ENCODE measurements at places on chromosomes 13 and 19.

DNA sequence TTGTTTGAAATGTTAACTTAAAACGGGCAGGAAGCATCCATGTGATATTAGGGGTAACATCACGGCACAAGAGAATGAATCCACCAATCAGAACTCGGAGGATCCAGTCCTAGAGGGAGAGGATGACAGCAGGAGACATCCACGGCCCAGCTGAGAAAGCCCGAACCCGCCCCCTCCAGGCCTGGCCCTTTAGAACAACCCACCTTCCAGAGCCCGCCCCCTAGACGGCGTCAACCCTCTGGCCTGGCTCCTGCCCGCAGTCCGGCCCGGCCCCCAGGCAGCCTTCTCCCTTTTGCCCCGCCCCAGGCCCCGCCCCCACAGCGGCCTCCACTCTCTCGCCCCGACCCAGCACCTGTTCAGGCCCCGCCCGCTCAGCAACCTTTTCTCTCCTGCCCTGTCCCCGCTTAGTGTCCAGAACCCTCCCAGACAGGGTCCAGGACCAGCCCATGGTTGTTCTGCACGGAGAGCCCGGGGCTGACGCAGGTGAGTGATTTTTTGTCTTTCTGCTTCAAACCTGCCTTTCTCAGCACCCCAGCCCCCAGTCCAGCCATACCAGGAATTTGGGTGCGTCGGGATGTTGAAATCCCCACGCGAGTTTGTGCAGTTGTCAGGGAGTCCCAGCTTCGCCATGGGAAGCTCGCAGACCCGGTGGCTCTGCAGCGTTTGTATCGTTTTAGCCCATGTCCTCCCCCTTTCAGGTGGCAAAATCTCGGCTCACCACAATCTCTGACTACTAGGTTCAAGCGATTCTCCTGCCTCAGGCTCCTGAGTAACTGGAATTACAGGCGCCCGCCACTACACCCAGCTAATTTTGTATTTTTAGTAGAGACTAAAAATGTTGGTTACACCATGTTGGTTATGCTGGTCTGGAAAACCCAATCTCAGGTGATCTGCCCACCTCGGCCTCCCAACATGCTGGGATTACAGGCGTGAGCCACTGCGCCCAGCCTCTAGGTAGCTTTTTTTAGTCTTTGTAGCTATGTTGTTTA is 16.1 kb downstream of the ZNF816 start:
- DNase-seq, result no peak

DNA sequence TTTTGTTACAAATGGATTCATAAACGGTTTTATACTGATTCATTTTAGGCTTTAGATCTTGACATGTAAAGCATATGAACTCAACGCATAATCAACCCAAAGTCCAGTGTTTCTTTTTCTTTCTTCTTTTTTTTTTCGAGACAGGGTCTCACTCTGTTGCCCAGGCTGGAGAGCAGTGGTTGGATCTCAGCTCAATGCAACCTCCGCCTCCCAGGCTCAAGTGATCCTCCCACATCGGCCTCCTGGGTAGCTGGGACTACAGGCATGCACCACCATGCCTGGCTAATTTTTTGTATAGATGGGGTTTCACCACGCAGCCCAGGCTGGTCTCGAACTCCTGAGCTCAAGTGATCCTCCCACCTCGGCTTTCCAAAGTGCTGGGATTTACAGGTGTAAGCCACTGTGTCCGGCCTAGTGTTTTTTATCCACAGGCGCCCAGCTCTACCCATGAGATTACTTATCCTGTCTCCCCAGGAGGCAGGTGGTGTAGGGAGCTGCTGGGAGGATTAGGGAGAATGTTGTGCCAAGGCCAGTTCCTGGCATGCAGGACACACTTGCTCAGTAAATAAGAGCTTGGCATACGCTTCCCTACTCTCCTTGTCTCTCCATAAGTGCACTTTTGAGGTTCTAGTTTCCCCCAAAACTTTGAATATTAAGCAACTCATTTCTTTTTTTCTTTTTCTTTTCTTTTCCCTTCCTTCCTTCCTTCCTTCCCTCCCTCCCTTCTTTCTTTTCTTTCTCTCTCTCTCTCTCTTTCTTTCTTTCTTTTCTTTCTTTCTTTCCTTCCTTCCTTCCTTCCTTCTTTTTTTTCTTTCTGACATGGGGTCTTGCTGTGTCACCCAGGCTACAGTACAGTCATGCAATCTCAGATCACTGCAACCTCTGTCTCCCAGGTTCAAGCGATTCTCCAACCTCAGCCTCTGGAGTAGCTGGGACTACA is 4.8 kb upstream of the CEBPA start:
- DNase-seq, result no peak

- DNase-seq, result no peak
These were observed at the start of gene RASGRP4 for GRCh38 chr19:38425810-38426466. Gene RASGRP4, minus strand, starts transcription at chr19:38426219. Its CDS starts 128 bp downstream, at chr19:38426091.

DNA sequence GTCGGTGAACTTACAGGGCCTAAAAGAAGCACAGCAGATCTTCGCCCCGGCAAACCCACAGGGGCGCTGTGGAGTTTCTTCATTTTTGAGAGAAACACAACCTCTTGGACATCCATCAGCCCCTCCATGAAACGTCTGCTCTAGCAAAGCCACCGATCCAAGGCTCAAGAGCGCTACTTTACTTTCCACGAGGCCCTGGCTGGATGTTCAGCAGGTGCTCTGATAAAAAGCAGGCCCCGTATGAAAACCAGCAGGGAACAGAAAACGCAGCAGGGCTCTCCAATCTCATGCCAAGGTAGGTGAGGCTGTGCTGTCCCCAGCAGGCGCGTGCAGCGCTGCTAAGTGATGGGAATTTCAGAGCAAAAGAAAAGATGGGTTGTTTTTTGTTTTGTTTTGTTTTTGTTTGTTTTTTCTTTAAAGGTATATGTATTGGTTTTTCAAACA is 86.7 kb downstream of the IRS2 start:
- no peak for DNase-seq

DNA sequence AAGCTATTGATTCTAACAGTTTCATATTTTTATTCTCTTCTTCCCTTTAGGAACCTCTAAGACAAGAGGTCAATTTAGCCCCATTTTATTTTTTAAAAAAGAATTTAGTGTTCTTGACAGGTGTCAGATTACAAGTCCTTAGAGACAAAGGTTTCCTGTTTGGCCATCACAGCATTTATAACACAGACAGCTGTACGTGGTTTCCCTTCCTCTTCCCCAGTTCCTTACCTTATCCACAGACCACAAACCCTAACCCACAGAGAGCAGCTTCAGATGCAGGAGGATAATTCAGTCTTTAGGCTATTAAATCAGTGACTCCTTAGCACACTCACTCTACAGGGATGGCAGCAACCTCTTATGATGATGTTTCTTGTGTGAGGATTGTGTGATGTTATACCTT is 1210.1 kb downstream of the DIAPH3 start:
- no peak for DNase-seq

DNA sequence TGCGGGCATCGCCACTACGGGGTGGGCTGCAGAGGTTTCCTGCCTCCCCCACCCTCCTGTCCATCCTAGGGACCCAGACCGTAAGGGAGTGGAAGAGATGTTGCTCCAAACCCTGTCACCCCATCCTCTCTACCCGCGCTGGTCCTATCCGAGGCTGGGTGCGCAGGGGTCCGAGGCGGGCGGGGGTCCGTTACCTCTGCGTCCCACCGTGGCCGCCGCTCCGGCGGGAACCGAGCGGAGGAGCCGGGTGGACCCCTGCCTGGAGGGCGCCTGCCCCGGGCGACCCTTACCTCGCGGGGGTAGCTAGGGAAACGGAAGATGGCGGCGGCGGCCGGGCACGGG is at the start of gene DGKH:
TSS of gene DGKH (plus strand) at position 307 of the 342 bp plus-strand sequence. CDS start 126 bp downstream, outside the sequence.
- peak; percentile 3 for DNase-seq

DNA sequence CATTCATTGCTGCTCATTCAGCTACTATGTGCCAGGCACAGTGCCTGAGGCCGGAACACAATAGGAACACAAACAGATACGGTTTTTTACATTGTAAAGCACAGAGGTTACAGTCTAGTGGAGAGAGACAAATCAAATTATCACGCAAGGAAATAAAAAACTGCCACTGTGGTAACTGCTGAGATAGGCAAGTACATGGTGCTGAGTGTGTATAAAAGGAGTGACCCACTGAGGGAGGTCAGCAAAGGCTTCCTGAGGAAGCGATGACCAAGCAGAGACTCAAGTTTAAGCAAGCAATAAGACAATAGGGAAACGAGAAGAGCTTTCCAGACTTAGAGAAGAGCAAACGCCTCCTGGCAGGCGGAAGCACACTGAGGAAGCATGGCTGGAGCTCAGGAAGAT is 56.4 kb downstream of the NUFIP1 start:
- no peak for DNase-seq

DNA sequence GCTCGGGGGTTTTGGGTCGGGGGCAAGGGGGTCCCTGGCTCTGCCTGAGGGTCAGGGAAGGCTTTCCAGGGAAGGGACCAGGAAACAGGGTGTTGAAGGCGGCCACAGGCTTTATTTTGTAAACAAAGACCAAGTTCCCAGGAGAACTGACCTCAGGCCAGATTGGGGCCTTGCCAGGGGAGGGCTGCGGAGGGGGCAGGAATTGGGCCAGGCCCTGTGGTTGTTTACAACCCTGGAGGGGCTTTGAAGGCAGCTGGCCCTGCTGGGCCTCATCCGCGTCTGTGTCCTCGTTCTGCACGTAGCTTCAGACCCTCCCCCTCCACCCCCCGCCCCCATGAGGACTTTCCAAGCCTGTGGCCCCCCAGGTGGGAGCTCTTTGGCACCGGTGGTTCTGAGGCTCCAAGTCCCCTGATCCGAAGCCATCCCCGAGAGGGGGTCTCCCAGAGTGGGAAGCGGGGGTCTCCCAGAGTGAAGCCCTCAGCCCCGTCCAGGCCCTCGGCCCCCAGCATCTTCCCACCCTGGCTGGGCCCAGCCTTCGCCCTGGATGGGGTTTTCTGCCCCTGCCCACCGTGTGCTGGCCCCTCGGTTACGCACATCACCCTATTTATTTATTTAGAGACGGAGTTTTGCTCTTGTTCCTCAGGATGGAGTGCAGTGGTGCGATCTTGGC is 13.5 kb upstream of the BSG start:
- DNase-seq, result no peak

- DNase-seq, result no peak
These were observed at the start of gene NKPD1 for GRCh38 chr19:45160870-45161737. Gene NKPD1, minus strand, starts transcription at chr19:45160982. Its CDS starts 832 bp downstream, at chr19:45160150.

DNA sequence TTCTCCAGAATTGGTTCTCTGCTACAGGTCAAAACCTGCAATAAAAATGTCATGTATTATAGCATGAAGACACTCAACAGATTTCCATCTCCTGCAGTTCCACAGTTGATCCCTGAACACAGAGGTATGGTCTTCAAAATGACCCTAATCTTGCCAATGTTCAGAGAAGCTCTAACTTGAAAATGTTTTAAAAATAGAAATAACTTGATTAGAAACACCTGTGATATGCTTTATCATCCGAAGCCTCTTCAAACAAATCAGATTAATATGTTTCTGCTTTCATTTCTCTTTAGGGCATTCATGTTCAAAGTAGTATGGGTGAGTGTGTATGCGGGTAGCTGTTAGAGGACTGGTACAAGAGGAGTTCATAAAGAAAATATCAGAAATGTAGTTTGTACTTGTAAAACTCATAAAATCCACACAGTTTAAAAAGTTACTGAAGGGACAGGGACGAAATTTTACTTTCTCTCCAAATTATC is 60.4 kb downstream of the KCNRG start:
- DNase-seq, result no peak

DNA sequence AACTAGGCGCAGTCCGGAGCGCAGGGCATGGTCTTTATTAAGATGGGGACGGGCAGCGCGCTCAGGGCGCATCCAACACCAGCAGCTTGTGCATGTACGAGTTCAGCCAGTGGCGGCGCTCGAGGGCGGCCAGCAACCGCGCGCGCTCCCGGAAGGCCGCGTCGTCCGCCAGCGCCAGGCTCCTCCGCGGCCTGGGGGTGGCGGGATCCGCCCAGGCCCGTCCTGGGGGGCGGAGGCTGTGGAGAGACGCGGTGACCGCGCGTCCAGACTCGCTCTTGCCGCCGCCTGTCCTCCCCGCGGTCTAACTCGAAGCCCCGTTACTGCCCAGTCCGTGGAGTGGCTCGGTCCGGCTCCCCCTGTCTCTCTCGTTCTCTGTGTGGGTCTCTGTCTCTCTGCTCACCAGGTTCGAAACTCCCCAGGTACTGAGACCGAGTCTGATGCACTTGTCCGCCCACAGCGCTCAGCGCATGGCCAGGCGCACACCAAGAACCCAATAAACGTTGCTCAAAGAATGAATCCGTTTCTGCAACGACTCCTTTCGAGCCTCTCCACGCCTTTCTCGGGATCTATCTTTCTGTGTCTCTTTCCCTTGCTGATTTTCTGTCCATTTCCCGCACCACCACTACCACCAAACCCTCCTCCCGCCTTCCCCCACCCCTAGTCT is 702 bp downstream of the PTH2 start:
- no peak for DNase-seq

DNA sequence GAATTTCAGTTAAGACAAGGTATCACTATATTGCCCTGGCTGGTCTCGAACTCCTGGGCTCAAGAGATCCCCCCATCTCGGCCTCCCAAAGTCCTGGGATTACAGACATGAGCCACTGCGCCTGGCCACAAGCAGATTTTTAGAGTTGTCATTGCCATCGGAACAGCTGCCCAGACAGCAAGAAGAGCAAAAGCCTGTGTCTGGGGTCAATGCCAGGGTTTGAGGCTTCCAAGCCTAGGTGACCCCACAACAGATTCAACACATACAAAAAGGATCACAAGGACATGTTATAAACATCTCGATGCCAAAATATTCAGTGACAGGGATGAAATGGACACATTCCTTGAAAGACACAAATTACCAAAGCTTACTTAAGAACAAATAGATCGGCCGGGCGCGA is 40.1 kb upstream of the KLF2 start:
- no peak for DNase-seq

- DNase-seq, result no peak
These were observed 17.0 kb upstream of the TMEM255B start for GRCh38 chr13:113742000-113742441.

- DNase-seq, result no peak
These were observed 458 bp downstream of the ARHGEF1 start for GRCh38 chr19:41883463-41883820.

DNA sequence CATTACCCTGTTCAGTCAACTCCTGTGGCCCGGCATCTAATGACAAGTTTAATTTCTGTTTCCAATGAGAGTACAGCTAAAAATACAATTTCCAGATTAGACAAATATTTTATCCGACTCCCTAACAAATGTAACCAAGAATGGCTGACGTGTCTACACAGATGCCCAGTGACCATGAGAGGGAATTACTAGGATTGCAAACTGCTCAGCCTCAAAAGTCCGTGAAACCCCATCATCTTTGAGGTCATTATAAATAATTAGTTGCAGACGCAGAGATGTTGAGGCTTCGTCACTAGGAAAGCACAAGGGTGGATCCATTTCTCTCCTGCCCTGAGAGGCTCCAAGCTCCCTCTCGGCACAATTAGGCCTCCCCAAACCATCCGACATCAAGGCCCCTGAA is 104.1 kb upstream of the ZNF507 start:
- DNase-seq, result no peak

DNA sequence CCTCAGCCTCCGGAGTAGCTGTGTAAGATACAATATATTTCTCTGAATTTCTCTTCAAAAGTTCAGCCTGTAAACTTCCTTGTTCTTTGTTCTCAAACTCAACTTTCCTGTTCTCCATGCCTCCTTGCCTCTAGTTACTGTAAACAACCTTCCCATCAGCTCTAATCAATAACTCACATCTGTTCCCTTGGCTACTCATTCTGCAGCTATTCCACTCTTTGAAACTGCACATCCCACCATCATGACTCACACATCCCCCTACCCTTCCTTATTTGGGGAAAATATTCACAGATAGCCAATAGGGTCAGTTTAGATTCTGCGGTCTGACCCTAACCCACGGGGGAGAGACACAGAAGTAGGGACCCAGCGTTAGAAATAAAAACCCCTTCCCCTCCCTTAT is 2.0 kb downstream of the ZNF562 start:
- DNase-seq, result no peak
